ENCODE measurements at places on chromosomes 6 and 20. TPM values are rescaled to one million over a fixed set of nuclear protein-coding genes. Genes with fewer than 3 reads are reported as not detected.

UBR2 gene
- 29.9 TPM for total RNA-seq

OR10C1 gene
- total RNA-seq: not detected

HLA-DQB1 gene
- total RNA-seq: 8.8 TPM

EPHA7 gene
- 18.6 TPM for total RNA-seq

RAET1L gene
- not detected for total RNA-seq

EBF4 gene
- total RNA-seq: 23.0 TPM

GPR31 gene
- not detected for total RNA-seq

PRDM1 gene
- total RNA-seq: 4.3 TPM

CRISP3 gene
- total RNA-seq: not detected

All from dorsolateral prefrontal cortex (tissue), 122 donors.